Activated T-cell treated with anti-CD3 and anti-CD28 coated beads, Interleukin-2, amount 50 U/mL, for 24 hours (primary cell): ENCODE measurements at places on chromosomes 12 and 14.

DNA sequence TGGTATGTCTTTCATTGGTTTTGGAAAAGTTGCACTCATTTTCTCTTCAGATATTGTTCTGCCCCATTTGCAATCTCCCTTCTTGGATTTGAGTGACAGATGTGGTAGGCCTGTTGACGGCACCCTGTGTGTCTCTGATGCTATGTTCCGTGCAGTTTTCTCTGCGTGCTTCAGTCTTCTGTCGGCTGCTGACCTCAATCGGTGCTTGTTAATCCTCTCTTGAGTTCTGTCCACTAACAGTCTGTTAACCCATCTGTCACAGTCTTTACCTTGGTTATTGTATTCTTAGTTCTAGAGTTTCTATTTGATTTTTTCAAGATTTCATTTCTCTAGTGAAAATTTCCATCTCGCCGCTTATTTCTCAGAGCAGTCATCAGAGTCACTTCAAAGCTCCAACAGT is 20.7 kb upstream of the PLD4 start:
- no peak for DNase-seq

DNA sequence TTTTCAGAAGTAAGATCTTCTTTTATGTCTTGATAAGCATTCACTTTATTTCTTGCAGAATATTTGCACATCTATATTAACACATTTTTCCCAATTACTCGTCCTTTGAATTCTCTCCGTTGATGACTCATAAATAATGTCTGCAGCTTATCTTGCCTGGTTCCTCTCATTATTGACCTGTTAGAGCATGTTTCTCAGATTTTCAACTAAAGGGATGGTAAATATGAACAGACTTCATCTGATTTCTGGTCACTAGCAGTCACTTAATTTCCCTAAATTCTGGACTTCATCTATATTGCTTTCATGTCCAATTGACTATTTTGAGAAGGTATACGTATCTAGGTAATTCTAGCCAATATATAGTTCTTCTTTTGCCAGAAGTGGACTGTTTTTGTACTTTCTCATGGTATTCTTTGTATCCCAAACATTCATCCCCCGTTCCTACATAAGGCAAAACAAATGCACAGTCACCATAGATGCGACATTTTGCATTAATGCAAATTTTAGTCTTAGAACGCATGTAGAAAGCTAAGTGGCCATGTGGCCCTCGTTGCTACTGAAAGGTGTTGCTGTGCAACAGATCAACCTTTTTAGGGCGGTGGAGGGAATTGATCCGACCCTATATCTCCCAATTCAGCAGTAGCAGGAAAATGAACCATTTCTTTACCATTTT is 6.2 kb downstream of the PIK3C2G start:
- no peak for DNase-seq

GRCh38 chr12:92634730-92635129 is 68.1 kb upstream of the PLEKHG7 start:
- DNase-seq: no peak

DNA sequence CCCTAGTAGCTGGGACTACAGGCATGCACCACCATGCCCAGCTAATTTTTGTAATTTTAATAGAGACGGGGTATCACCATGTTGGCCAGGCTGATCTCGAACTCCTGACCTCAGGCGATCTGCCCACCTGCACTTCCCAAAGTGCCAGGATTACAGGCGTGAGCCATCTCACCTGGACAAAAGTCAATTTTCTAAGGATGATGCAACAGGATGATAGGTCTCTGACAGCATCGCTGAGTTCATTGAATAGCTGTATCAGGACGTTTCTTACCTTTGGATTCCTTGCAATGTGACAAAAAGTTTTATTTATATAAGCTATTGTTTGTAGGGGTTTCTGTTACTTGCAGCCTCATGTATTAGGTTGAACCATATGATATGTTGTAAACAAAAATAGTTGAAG is 55.5 kb upstream of the PCED1B start:
- no peak for DNase-seq

DNA sequence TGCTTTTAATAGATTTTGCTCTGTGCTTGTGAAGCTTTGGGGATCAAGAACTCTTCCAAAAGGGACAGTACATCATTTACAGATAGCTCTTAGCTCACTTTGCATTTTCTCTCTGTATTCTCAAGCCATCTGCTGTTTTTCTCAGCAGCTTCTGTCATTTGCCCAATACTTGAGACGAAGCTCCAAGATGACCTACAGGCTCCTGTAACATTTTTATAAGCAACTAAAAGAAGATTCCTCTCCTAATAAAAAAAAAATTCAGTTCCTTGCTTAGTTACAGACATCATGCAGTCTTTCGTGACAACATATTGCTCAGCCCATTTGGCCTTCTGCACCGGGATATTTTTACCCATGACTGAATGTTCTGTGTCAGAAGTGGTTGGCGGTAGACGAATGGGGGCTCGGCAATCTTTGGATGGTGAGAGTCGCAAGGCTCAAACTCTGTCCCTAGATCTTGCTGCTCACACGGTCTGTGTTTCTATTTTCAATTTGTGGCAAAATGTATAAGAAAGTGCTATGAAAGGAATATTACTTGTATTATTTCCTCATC is 215.6 kb downstream of the FSCB start:
- DNase-seq: no peak

GRCh38 chr12:82955043-82955442 is 268.3 kb downstream of the TMTC2 start:
- no peak for DNase-seq

DNA sequence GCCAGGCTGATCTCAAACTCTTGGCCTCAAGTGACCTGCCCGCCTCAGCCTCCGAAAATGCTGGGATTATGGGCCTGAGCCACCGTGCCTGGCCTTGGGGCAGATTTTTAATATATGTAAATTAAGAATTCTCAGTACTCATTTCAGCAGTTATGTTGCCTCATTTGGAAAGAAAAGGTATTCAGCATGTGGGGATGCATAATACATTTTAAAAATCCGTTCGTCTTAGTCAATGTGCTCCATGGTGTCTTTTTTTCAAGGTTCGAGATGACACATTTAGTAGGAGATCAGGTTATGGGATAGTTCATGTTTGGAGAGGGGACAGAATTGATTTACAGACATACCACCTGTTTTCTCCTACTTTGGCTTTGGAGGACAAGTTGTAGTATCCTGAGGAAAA is 10.2 kb downstream of the SYNE2 start:
- no peak for DNase-seq

DNA sequence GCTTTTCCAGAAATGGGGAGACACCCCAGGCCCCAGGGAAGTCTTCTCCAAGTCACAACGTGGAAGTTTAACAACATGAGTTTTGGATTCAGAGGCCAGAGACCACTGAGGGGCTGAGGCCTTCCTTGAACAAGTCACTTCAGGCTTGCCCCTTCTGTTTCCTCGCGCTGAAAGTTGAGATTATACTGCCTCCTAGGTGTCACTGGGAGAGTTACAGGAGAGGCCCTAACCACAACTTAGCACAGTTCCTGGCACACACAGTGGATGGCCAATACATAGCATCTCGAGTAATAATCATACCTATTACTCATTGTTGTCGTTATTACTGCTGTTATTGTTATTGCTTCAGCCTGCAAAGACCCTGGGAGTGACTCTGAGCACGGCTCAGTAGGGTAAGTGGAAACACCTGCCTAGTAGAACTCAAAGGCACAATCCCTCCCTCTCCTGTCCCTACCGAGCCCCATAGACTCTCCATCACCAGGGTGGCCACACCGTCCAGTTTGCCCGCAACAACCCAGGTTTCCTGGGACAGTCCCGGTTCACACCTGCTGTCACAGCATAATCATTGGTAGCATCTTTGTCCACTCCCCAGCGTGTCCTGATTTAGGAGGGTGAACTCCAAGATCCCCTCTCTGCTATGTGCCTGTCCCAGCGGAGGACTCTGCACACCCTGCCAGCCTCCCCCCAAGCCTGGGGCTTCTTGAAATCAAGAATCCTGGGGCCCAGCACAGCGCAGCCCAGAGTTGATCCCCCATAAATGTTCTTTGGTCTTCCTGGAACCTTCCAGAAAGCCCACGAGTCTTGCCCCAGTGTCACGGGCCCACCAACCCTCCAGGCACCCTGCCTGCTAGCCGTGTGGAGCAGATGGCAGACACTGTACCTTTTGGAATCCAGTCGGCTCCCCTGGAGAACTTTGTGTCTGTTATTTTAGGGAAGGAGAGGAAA is 85.0 kb downstream of the SYNE3 start:
- DNase-seq: no peak

GRCh38 chr14:102241147-102241546 is 63.8 kb downstream of the MOK start:
- no peak for DNase-seq
